ENCODE measurements at places on chromosomes 3 and 15.
A peak's percentile ranks its signal among the peaks of the same experiment; 100 is the strongest.

DNA sequence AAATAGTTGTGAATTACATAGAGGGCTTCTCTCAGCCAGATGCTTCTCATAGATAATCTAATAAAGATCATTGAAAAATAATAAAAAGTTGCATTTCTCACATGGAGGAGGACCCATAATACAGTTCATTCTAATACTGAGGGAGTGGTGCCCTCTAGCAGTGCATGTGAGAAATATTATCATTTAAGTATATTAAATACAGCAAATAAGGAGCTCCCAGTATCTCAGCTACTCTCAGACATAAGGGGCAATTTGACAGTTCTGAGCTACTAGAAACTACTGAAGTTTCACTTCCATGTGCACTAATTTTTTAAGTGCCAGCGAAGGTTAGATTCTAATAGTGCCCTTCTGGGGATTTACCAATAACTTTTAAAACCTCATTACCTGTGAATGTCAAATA lies 188.3 kb downstream of the IL5RA start:
- DNase-seq: peak; percentile 44

- no peak for DNase-seq
Observed at GRCh38 chr15:92471288-92471687, 77.6 kb downstream of the ST8SIA2 start.

- no peak for DNase-seq
Observed at GRCh38 chr3:184666442-184666841, 45.4 kb downstream of the MAGEF1 start.

- DNase-seq: no peak
Observed at GRCh38 chr15:90735923-90736322, 18.8 kb downstream of the BLM start.
